Fibroblast of skin of back (primary cell): ENCODE measurements at places on chromosomes 1 and 21.

- no peak for DNase-seq
These were observed 182.0 kb downstream of the DYRK1A start for GRCh38 chr21:37548521-37548981.

- DNase-seq: no peak
These were observed 18.2 kb downstream of the STUM start for GRCh38 chr1:226566760-226567159.

- no peak for DNase-seq
These were observed 879.9 kb downstream of the AMY1C start for GRCh38 chr1:104629589-104629988.

DNA sequence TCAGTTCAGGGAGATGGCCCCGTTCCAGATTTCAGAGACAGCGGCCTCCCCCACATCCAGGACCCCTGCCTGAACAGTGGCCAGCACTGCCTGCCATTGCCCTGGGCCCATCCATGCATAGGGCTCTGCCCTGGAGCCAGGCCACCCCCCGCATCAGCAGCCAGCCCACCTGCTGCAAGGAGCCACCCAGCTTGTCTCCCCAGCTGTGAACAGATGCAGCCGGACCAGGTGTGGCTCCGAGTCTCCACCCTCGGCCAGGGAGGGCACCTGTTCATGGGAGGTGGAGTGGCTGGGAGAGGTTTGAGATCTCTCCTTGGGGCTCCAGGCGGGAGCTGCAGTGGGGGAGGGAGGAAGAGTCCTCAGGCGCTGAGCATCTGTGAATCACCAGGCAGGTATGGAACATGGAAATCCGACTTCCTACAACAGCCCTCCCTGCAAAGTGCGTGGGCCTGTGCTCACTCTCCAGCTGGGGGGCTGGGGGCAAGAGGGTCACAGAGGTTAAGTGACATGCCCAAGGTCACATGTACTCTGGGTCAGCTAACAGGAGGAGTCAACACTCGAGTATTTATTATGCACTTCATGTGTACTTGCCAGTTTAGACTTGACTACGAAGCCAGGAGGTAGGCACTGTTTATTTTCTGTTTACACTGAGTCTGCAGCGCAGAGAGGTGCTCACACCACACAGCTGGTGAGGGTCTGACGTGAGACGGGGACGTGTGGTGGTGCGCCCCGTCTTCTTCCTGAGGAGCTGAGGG lies 4.8 kb upstream of the HES5 start:
- peak; percentile 69 for DNase-seq

DNA sequence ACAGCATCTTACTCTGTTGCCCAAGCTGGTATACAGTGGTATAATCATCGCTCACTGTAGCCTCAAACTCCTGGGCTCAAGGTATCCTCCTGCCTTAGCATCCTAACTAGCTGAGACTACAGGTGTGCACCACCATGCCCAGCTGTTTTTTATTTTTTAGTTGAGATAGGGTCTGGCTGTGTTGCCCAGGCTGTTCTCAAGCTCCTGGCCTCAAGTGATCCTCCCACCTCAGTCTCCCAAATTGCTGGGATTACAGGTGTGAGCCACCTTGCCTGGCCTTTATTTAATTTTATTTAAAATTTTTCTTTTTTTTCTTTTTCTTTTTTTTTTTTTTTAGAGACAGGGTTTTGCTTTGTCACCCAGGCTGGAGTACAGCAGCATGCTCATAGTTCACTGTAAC lies 9.2 kb downstream of the MAP7D1 start:
- DNase-seq: no peak

GRCh38 chr1:21341022-21341421 lies 50.8 kb upstream of the ECE1 start:
- DNase-seq: no peak

DNA sequence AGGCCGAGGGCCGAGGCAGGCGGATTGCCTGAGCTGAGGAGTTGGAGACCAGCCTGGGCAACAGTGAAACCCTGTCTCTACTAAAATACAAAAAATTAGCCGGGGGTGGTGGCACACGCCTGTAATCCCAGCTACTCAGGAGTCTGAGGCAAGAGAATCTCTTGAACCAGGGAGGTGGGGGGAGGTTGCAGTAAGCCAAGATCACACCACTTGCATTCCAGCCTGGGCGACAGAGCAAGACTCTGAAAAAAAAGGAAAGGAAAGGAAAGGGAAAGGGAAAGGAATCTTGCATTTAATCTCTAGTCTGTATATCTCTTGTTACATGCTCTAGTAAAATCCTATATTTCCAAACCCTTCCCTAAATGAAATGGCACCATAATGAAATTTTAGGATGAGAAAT lies 328.3 kb upstream of the ADGRL2 start:
- no peak for DNase-seq

DNA sequence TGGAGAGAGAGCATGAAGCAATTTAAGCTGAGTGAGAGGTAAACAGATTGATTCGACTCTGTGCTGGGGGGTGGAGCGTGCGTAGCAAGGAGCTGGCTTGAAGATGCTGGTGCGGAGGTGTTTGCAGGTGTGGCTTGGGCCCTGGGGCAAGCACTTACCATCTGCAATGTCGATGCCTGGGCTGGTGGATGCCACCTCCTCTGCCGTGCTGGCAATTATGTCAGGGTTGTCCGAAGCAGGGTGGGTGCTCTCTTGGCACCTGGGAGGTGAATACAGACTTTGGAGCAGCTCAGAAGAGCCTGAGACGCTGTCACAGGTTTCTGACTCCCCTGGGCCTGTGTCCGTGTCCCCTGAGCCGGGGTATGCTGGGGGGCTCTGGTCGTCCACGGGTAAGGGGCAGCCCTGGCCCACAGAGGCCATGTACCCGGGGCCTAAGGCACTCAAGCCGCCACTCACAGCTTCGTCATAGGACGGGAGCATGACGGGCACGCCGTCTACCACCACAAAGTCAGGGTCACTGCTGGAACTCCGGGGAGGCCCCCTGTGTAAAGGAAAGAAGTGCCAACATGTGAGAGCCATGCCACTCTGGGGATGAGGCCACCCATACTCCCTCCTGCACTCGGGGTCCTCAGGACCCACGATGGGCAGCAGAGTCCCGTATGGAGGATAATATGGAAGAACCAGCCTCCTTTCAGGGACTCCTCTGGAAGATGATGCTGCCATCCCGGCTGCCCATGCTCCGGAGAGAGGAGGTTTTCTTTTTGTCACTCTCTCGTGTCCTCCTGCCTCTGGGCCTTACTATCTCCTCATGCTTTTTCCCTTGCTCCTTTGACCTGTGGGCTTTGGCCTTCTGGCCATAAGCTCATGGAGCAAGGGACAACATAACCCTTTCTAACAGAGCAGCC lies 80.3 kb upstream of the TLR5 start:
- DNase-seq: no peak
